ENCODE measurements at places on chromosomes 5 and 9. TPM values are rescaled to one million over a fixed set of nuclear protein-coding genes. Genes with fewer than 3 reads are reported as not detected.

The RNF208 gene
- 1.8 TPM for total RNA-seq

The TLX3 gene
- not detected for total RNA-seq

The RBM18 gene
- total RNA-seq, result 13.8 TPM

The PTPN3 gene
- total RNA-seq, result 16.1 TPM

The LEAP2 gene
- 0.98 TPM for total RNA-seq

The SPINK13 gene
- not detected for total RNA-seq

The TSLP gene
- not detected for total RNA-seq

The TEK gene
- total RNA-seq, result 0.08 TPM

The SNX24 gene
- total RNA-seq, result 21.1 TPM

The WASHC1 gene
- total RNA-seq, result 11.2 TPM

The ANKDD1B gene
- 0.08 TPM for total RNA-seq

The HCN1 gene
- not detected for total RNA-seq

The GLRA1 gene
- total RNA-seq, result not detected

The IL5 gene
- total RNA-seq, result not detected

The ZNF622 gene
- 43.1 TPM for total RNA-seq

The SPINK14 gene
- total RNA-seq, result not detected

The SLC6A18 gene
- total RNA-seq, result not detected

The RAD50 gene
- total RNA-seq, result 27.6 TPM

The NFIB gene
- 9.9 TPM for total RNA-seq

The FOXD1 gene
- 17.5 TPM for total RNA-seq

The TXNDC8 gene
- total RNA-seq, result not detected

The AJM1 gene
- total RNA-seq, result 4.0 TPM

The CDX1 gene
- total RNA-seq, result not detected

The GABRA1 gene
- not detected for total RNA-seq

The IL13 gene
- not detected for total RNA-seq

The UNC5A gene
- 0.23 TPM for total RNA-seq

The GABRP gene
- total RNA-seq, result not detected

The TNFSF15 gene
- total RNA-seq, result 0.41 TPM

The OMD gene
- not detected for total RNA-seq

The SV2C gene
- total RNA-seq, result not detected

The WDR38 gene
- not detected for total RNA-seq

The LIX1 gene
- total RNA-seq, result not detected

The CDKN2A gene
- total RNA-seq, result not detected

The SLIT3 gene
- 13.2 TPM for total RNA-seq

The P4HA2 gene
- total RNA-seq, result 35.8 TPM

The TMC1 gene
- 0.05 TPM for total RNA-seq

The MED10 gene
- total RNA-seq, result 78.4 TPM

The BARHL1 gene
- not detected for total RNA-seq

The ANKRD55 gene
- total RNA-seq, result 0.03 TPM

The CNTNAP3 gene
- total RNA-seq, result 9.6 TPM
